ENCODE measurements at places on chromosomes 6 and 20. TPM values are rescaled to one million over a fixed set of nuclear protein-coding genes. Genes with fewer than 3 reads are reported as not detected.

DNA sequence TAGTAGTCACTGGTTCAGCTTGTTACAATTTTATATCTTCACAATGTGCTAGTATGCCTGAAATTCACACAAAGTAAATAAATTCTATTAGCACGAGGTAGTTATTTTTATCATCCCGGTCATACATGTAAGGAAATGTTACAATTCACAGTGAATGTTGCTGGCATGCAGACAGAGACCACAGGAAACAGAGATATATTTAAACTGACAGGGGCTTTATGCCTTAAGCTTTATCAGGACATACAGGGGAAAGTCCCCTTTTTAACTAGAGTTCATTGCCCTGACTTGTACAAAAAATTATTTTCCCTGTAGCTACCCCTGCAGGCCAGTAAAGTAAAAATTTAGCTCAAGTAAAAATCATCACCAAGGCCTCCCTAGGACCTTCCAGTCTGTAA is 712.0 kb upstream of the NRSN1 start:
- DNase-seq, result peak; percentile 63

AGER gene
- polyA plus RNA-seq, result 11.5 TPM

- peak; percentile 7 for DNase-seq
These were observed 167.1 kb downstream of the PHF3 start for GRCh38 chr6:63802606-63803206.

- DNase-seq, result no peak
These were observed 77.7 kb downstream of the UBE3D start for GRCh38 chr6:82987951-82988350.

POPDC3 gene
- polyA plus RNA-seq, result 32.6 TPM

RAET1G gene
- 0.34 TPM for polyA plus RNA-seq

PI16 gene
- polyA plus RNA-seq, result 65.3 TPM

CGA gene
- polyA plus RNA-seq, result 10.7 TPM

DNA sequence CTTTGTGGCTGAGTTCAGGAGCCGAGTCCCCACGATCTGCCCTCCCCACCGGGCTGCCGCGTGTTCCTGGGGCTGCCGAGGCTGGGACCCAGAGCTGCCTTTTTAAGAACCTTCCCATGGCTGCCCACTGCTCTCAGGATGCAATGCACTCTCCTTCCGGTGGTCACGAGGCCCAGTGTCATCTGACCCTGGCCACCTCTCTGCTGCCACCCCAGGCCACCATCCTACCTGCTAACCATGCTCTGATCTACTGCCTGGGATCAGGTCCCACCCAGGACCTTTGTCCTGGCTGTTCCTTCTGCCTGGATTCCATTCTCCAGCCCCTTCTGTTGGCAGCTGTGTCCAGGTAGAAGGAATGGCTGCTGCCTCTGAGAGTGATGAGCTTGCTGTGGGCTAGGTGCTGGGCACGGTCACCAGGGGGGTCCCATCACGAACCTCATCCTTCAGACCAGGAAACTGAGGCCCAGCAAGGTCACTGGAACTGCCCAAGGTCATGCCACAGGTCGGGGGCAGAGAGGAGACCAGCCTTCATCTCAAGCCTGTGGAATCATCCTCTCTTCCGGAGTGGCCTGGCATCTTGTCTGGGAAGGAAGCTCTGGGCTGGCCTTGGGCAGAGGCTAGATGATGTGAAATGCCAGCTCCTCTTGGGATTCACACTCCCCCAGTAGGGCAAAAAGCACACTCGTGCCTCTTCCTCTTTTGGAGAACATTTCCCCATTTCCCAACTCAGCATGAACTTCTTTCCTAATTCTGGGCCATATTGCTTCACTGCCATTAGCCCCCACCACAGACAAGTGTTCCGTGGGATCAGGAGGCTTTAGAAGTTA is 20.5 kb downstream of the PCK1 start:
- DNase-seq, result no peak

DNA sequence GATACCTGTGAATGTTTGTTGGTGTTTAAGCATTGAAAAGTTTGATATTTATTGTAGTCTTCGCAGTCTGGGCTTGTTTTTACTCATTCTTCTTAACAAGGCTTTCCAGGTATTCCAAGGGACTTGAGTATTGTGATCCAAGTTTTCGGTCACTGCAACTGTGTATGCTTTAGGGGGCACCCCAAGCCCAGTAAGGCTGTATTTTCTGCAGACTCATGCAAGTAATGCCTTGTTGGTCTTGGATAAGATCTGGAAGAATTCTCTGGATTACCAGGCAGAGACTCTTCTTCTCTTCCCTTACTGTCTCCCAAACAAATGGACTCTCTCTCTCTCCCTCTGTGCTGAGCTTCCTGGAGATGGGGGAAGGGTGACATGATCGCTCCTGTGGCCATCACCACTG is 82.1 kb downstream of the RFPL4B start:
- no peak for DNase-seq

- no peak for DNase-seq
These were observed 6.3 kb upstream of the LBP start for GRCh38 chr20:38339997-38340396.

All from muscle of arm (tissue), 14 donors.